C1 segment of cervical spinal cord (tissue), 14 donors: ENCODE measurements at places on chromosomes 12 and 14.

DNA sequence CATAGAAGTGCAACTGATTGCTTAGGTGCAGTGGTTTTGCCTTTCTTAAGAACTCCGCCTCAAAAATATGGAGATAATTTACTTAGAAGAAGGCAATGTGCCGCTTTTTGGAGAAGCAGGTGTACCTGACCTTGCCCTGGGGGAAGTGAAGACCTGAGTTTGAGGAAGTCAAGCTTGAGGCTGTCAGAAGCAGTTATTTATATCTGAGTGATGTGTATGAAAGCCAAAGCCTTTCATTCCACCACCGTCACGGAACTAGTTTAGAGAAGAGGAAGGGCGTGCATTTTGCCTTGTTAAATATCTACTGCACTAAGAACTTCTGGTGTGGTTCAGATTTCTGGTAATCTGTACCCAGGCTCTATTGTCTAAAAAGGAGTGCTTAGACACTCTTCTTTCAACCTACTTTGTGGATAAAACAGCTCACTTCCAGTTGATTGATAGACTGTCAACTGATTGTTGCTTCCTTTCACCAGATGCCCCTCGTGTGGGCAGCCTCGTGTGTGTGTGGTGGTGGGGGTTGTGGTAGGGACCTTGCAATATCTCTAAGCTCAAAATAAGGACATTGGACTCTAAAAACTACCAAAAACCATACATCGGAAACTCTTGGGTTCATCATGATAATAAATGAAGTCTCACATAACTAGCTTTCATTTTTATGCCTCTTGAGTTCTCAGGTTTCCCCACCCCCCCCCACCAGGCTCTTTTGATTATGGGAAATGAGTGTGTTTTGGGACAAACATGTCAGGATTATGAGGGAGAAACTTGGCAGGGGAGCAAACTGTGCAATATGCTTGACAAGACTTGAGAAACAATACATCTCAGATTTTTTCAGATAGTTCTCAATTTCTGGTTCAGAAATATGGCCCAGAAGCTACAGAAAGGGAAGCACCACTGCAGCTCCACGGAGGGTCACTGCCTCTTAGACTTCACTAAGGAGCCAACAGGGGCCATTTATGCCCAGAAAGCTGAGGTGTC lies 78.6 kb downstream of the ARF6 start:
- DNase-seq = no peak

DNA sequence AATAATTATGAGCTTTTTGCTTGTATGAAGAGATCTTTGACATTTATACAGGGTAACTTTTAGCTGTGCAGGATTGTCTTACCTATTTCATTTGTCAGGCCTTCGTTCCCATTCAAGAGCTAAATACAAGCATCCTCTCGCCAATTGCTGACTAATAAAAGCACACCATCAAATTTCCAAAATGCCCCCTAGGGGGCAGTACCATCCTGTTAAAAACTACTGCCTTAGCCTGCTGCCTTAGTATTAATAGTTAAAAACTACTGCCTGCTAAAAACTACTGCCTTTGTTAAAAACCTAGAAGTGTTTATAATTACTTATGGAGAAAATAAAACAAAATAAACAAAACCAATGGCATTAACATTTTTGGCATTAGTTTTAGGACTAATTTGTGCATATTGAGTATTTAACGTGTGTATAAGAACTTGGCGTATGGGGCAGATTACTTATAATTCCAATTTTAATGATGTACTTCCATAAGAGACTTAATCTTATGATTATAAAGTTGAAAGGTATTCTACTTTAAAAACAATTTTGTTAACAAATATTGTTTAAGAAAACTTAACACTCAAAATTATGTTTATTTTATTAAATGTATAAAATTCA lies 3.0 kb upstream of the IFI27L2 start:
- no peak for DNase-seq

GRCh38 chr14:29553427-29553826 lies 374.2 kb downstream of the PRKD1 start:
- no peak for DNase-seq

GRCh38 chr12:110581931-110582275 lies 1.2 kb downstream of the PPTC7 start:
- DNase-seq = no peak

DNA sequence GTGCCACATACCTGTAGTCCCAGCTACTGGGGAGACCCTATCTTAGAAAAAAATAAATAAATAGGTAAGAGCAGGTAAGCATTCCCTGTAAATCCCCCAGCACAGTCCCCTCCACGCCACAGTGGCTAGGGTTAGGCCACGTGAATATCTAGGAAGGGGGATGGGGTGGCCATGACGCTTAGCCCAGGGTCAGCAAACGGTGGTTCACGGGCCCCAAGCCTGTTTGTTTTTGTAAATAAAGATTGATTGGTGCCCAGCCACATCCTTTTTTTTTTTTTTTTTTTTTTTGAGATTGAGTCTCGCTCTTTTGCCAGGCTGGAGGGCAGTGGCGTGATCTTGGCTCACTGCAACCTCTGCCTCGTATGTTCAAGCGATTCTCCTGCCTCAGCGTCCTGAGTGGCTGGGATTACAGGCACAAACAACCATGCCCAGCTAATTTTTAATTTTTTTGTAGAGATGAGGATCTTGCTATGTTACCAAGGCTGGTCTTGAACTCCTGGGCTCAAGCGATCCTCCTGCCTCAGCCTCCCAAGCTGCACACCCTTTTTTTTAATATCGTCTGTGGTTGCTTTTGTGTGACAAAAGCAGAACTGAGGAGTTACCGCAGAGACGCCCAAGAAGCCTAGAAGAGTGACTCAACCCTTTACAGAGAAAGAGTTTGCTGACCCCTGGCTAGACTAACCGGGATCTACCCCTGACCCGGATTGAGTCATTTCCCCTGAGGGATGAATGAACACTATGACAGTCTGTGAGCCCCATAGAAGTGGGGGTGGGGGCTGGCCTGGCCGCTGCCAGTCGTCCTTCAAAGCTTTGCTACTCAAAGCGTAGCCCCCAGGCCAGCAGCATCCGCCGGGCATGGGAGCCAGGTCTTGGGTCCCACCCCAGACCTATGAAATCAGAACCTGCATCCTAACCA lies 113.7 kb upstream of the NCOR2 start:
- DNase-seq = no peak
